ENCODE measurements at places on chromosomes 2 and 18. TPM values are rescaled to one million over a fixed set of nuclear protein-coding genes. Genes with fewer than 3 reads are reported as not detected.

Gene IGFBP5
- 491 TPM for total RNA-seq

- no peak for DNase-seq
Observed at GRCh38 chr2:96374211-96374951, 38.8 kb downstream of the NCAPH start.

Gene SLC9A4
- total RNA-seq: not detected

DNA sequence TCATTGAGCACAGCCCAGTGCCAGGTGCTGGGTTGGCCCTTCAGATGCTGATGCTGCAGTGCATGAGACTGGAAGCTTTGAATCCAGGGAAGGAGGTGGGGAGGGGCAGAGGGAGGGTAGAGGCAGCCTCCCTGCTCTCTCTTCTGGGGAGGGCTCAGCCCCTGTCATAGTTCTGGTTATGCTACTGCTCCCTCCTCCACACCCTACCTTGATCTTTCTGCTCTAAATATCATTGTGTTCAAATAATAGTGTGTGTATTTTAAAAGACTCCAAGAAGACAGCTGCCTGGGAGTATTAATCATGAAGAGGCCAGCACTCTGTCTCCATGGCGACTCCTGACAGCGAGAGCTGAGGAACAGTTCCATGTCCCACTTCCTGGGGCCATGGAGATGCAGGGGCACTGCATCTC lies 3.8 kb upstream of the EGR4 start:
- no peak for DNase-seq

Gene FAP
- 20.5 TPM for total RNA-seq

- no peak for DNase-seq
Observed at GRCh38 chr2:75055142-75055819, 96.8 kb downstream of the POLE4 start.

DNA sequence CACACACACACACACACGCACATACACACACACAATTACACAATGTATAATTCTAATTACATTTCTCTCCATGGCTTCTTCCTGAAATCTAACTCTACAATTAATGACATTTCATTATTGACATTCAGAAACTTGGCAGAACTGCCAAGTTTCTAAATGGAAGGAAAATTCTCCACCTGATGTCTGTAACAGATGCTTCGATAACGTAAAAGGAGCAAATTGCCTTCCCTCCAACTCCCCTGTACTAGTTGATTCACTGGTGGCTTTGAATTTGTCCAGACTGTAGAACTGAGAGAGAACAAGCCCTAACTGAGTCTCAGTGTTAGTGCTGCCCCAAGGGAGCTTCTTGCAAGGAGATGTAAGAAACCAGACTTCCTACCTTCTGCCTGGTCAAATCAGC lies 255.1 kb upstream of the TMEM200C start:
- DNase-seq: no peak

GRCh38 chr2:63029058-63029457 lies 21.6 kb upstream of the OTX1 start:
- DNase-seq: no peak

Gene WNT6
- total RNA-seq: 2.7 TPM

DNA sequence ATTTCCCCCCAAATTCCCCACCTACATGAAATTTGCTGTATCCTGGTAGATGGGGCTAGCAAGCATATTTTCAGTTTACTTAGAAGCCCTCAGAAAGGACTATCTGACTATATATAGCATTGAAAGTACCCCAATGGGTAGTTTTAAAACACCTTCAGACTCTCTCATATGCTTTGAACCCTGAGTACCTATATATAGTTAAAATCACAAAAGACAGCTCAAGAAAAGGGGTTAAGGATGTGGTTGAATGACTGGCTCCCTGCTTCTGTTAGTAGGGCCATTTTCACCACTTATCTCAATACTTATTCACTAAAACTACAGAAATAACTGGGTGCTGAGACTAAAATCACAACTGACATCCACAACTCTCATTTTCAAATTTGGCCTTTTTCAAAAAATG lies 18.5 kb downstream of the WDPCP start:
- DNase-seq: no peak

Gene VWA3B
- not detected for total RNA-seq

Gene MFSD6
- 123 TPM for total RNA-seq

- no peak for DNase-seq
Observed at GRCh38 chr18:48962994-48963561, 12.3 kb upstream of the SMAD7 start.

Gene CYP27C1
- 0.37 TPM for total RNA-seq

Gene RFX8
- 2.6 TPM for total RNA-seq

DNA sequence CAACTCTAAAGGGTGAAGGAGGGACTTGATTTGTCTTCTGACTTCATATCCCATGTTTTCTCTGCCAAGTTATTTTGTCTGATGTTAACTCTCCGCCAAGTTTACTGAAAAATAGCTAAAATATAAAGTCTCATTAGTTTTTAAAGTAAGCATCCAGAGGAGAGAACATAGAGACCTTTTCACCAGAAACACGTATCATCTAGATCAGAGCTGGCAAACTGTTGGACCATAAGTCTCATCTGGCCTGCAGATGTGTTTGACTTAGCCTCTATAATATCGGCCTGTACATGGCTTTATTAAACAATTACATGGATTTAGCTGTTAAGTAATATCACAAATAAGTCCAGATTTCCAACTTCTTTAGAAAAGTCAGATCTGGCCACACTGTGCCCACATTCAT lies 182.6 kb downstream of the PLCL1 start:
- DNase-seq: no peak

- no peak for DNase-seq
Observed at GRCh38 chr2:2328848-2329247, 2.2 kb downstream of the MYT1L start.

DNA sequence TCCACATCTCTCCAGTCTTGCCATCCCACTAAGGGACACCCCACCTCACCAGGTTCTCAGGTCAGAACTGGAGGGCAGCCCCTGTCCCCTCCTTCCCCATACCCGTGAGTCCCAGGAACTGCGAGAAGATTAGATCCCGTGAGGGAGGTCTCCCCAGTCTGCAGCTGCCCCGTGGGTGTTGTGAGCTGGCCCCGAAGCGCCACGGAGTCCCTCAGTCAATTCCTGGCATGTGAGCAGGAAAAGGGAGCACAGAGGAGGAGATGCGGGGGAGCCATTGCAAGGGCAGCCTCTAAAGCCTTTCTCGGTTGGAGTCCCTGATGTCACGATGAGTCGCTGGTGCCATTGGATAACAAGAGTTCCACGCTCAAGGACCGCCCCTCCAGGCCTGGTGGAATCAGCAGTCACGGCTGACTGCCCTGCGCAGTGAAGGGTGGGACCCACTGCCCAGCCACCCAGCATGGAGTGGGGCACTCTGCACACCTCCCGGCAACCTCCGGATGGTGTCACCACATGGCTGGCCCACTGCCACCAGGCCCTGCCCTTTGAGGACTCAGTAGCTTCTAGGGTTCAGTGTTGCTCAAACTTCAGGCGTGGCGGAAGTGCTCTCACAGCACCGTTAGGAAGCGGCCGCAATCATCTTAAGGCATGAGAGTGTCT lies 434.9 kb upstream of the MYT1L start:
- DNase-seq: no peak

Gene PEX13
- 13.6 TPM for total RNA-seq

- DNase-seq: no peak
Observed at GRCh38 chr2:109312902-109313301, 183.9 kb downstream of the SH3RF3 start.

DNA sequence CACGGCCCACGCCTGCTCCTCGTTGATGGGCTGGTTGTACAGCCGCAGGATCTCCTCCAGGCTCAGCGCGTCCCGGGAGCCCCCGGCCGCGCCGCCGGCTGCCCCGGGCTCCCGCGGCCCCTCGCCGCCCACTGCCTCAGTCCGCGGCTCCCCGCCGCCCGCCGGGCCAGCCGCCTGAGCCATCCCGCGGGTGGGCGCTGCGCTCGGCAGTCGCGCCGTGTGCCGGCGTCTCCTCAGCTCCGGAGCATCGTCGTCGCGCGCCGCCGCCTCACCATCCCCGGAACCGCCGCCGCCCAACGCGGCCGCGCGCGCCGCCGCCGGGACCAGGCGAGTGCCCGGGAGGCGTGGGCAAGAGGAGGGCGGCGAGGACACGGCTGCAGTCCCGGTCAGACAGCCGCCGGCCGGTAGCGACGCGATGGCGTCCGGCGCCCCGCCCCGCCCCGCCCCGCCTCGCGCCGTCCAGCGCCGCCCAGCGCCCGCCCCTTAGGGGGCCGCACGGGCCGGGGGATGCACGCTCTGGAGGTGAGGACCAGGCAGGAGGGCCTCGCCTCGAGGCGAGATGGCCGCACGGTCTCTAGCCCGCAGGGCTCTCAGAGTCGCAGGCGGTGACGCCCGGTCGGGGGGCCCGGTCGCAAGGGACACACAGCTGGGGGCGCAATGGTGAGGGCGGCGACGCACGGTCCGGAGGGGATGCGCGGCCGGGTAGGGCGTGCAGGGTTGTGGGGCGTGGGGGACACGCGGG lies at the start of gene SPIRE1:
Gene SPIRE1 (minus strand): TSS at position 424 of the 742 bp plus-strand sequence. CDS start 241 bp downstream, at position 183.
- DNase-seq: no peak

Gene CCDC74A
- total RNA-seq: 7.4 TPM

Gene LINC00305
- not detected for total RNA-seq

DNA sequence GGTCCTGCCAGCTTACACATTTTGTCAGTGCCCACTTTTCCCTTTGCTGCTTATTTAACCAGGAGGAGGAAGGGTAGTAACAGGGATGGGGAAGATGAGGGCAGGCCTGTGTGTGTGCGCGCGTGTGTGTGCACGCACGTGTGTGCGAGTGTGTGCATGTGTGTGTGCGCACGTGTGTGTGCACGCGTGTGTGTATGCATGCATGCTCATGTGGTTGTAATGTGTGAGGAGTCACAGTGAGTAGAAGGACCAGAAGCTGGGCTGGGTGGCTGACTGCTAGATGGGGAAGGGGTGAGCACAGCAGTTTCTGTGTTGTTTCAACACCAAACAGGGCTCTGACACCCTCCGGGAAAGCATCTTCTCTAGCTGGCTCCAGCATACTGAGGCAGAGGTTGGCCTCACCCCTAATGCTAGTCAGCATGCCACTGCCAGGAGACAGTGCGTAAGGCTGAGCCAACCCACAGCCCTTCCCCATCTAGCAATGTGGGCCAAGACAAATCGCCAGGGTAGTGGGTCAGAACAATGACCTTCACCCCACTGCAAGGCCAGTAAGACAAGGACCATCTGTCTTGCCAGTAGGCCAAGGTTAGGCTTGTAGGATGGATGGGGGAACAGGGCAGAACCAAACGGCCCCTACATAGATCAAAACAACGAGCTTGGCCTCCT lies 218.7 kb upstream of the SMAD2 start:
- DNase-seq: no peak

DNA sequence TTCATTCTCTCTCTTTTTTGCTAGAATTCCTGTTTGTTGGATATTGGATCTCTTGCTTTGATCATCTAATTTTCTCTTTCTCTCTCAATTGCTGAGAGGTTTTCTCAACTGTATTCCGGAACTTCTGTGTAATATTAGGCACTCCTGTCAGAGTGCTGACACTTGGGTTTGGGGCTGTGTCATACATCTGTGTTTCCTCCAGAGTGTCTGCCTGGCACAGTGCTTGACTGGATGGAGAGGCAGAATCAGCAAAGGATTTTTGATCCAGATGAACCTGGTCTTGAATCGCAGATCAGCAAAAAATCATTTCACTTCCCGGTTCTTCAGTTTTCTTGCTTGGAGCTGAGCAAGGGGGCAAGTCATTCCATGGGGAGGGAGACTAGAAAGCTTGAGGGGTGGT lies 87.7 kb upstream of the CXCR4 start:
- no peak for DNase-seq

- no peak for DNase-seq
Observed at GRCh38 chr2:204133476-204133875, 196.9 kb downstream of the ICOS start.
